Lower leg skin (tissue), 4 donors: ENCODE measurements at places on chromosomes 6 and 20. TPM values are rescaled to one million over a fixed set of nuclear protein-coding genes. Genes with fewer than 3 reads are reported as not detected.

Gene SOBP
- 1.4 TPM for total RNA-seq

GRCh38 chr6:142926494-142927270 lies 18.3 kb downstream of the HIVEP2 start:
- DNase-seq, result peak; percentile 72

DNA sequence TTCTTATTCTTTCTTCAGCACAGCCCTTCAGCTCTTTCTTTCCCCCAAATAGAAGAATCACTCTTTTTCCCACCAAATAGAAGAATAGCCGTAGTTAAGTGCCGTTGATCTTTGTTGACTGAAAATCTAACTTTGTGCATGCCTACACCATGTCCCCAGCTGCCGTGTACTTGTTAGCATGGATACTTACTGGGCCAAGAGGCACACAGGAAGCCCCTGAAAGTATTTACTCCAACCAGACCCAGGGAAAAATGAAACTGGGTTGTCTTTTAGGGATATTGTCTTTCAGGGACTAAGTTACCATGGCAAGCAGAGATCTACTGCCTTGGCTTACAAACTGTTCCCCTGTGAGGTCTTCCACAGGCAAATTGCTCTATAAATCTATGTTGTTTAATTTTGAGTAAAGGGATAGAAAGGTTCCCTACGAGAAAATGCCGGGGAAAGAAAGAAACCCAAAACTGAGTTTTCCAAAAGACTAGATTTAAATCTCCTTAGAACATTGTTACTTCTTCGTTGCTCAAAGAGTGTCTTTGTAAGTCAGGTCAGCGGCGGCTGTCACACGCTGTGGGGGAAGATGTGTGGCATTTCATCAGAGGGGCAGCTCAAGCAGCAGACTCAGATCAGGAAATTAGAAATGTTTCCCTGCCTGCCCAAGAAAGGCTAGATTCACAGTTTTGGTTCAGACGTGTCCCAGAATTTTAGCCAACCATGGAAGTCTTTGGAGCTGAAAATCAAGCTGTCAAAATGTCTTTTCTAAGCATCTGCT lies 188.2 kb upstream of the PRND start:
- no peak for DNase-seq

DNA sequence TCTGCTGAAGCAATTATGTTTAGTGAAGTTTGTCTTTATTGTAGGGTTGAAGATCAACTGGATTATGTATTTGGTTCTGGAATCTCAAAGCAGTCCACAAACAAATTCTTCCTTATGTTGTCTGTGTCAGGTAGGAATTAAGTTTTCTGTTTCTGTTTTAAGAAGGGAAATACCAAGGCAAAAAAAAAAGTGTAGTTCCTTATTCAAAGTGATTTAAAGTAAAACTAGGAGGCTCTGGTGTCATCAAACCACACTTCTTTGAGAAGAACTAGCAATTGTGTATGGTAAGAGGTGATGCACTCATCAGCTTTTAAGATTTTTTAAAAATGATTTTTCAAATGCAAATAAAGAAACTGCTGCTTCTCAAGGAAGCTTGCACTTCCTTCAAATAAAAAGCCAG lies 1.9 kb downstream of the FAM135A start:
- DNase-seq, result no peak

DNA sequence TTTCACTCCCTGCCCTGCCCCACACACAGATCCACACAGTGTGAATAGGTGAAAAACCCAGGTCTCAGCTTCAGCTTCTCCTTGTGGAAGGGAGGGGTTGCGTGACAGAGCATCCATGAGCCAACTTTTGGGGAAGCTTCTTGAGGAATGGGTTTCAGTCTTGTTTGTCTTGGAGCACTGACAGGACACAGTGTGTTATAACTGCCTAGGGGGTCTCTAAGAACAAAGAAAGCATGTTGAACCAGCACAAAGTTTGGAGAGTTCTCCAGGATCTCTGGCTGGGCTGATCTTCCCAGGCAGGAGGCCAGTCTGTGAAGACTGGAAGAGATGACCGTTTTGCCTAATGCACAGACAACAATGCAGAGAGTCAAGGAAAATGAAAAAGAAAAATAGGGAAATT lies 164.5 kb downstream of the COL12A1 start:
- DNase-seq, result no peak

Gene ACOT13
- total RNA-seq, result 8.5 TPM

GRCh38 chr6:42661540-42662153 lies 60.8 kb downstream of the PRPH2 start:
- peak; percentile 95 for DNase-seq

Gene TLDC2
- total RNA-seq, result 0.58 TPM

- DNase-seq, result no peak
Measured at GRCh38 chr6:27847706-27848105, 64.5 kb downstream of the OR2B2 start.

Gene MYLIP
- 35.1 TPM for total RNA-seq

- peak; percentile 42 for DNase-seq
Measured at GRCh38 chr6:118894425-118895260, 691 bp downstream of the ASF1A start.

DNA sequence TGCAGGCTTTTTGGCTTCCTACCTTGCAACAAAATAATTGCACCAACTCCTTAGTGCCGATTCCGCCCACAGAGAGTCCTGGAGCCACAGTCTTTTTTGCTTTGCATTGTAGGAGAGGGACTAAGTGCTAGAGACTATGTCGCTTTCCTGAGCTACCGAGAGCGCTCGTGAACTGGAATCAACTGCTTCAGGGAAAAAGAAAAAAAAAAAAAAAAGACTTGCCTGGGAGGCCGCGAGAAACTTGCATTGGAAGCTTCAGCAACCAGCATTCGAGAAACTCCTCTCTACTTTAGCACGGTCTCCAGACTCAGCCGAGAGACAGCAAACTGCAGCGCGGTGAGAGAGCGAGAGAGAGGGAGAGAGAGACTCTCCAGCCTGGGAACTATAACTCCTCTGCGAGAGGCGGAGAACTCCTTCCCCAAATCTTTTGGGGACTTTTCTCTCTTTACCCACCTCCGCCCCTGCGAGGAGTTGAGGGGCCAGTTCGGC lies 420 bp downstream of the SOX4 start:
- DNase-seq, result no peak

Gene GRM1
- not detected for total RNA-seq

- DNase-seq, result no peak
Measured at GRCh38 chr20:18511571-18511970, 3.8 kb downstream of the SEC23B start.

DNA sequence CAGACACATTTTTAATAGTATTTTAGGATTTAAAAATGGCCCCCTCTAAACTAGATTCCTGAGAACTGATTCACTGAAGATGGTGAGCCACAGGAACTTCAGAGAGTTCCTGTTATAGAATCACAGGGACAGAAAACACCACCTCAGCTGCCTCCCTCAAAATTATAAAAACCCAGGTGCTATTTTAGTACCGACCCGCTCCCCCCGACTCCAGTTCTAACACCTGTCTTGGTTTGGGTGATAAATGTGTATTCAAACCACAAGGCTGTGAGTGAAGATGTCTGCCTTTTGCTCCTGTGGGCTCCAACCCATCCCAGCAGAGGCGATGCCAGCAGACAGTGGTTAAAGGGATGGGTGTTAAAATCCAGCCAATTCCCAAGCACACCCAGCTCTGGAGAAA lies 127.4 kb upstream of the LY86 start:
- no peak for DNase-seq

- DNase-seq, result no peak
Measured at GRCh38 chr6:11976489-11976888, 35.6 kb upstream of the HIVEP1 start.

Gene TMEM170B
- total RNA-seq, result 0.34 TPM

- DNase-seq, result no peak
Measured at GRCh38 chr6:6712449-6713403, 124.2 kb downstream of the LY86 start.

DNA sequence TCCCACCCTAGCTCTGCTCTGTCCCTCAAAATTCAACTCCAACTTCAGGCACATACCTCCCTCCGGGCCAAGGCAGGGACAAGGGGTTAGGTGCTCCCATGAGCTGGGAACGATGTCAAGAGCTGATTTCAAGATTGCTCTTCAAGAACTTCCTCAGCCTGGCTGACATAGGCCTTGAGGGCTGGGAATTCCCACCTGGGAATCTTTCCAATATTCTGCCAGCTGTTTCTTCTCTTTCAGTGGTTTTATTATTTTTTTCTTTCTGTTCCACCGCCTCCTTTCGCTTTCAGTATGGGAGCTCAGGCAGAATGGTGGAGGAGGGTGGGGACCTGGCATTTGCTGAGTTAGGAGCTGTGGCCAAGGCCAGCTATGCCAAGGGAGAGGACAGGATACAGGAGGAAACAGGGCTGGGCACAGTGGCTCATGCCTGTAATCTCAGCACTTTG lies 33.7 kb downstream of the SRSF3 start:
- DNase-seq, result peak; percentile 62

DNA sequence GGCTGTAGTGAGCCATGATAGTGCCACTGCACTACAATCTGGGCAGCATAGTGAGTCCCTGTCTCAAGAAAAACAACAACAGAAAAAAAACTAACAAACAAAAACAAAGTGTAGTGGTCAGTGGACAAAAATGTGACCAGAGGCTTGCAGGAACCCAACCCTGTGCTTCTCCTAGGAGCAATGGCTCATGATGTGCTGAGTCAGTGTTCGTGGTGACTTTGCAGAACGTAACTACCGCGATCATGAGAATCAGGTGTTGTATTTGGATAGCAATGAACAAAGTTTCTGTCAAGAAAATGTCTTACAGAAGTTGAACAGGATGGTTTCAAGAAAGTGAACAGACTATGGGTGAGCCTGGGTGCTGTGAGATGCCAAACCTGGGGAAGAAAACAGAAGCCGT lies 18.5 kb upstream of the FOXC1 start:
- no peak for DNase-seq

Gene SLC22A7
- not detected for total RNA-seq

- no peak for DNase-seq
Measured at GRCh38 chr6:12385316-12385715, 95.2 kb downstream of the EDN1 start.

DNA sequence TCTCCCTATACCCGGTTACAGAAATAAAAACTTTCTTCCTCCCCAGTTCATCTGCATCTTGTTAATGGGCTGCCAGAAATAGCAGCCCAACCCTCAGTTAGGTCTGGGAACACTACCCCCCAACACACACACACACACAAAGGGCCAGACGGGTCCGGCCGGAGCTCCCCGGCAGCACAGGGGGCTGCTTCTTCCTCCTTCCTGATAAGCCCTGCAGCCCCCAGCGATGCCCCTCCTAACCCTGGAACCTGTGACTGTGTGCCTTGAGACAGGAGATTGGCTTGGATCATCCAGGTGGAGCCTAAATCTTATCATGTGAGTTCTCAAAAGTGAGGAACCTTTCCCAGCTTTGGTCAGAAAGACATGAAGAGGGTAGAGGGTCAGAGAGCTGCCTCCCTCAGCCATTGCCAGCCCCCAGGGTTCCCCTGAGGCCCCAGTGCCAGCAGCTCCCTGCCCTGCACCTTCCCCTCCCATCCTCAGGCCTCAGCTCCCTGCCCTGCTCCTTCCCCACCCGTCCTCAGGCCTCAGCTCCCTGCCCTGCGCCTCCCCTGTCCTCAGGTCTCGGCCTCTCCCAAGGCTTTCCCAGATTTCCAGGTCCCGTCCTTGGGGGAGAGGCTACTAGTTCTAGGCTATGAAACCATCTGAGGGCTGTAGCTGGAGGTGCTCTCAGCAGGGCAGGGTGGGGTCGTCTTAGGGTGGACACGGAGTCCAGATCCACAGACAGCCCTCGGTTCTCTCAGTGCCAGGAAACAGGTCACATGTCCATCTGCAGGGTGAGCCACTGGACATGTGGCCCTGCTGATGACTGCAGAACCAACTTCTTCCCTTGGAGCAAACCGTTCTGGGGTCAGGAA lies 34.5 kb upstream of the CST7 start:
- peak; percentile 9 for DNase-seq

DNA sequence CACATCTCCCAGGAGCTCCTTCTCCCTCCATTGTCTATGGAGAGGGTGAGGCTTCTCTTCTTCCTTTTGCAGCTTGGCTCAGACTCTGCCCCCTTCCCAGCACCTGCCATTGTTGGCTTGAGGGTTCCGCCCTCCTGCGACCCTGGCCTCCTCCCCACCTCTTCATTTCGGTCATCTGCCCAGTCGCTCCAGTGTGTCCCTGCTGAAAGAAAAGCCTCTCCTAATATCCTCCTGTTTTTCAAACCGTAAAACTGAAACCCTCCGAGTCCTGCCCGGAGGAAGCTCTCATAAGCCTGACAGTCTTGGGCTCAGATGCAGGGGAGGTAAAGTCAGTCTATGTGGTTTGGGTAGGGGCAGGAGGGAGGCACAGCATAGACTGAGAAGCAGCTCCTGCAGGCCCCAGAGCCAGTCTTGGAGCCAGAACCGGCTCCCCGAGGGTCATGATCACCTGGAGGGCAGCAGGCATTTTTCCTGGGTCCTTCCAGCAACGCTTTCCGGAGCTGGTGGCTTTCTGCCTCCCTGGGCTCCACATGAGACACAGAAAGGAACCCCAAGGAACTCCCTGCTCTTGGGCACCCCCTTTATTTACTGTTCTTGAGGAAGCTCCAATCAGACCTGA lies 235.1 kb downstream of the SMOC2 start:
- DNase-seq, result no peak

DNA sequence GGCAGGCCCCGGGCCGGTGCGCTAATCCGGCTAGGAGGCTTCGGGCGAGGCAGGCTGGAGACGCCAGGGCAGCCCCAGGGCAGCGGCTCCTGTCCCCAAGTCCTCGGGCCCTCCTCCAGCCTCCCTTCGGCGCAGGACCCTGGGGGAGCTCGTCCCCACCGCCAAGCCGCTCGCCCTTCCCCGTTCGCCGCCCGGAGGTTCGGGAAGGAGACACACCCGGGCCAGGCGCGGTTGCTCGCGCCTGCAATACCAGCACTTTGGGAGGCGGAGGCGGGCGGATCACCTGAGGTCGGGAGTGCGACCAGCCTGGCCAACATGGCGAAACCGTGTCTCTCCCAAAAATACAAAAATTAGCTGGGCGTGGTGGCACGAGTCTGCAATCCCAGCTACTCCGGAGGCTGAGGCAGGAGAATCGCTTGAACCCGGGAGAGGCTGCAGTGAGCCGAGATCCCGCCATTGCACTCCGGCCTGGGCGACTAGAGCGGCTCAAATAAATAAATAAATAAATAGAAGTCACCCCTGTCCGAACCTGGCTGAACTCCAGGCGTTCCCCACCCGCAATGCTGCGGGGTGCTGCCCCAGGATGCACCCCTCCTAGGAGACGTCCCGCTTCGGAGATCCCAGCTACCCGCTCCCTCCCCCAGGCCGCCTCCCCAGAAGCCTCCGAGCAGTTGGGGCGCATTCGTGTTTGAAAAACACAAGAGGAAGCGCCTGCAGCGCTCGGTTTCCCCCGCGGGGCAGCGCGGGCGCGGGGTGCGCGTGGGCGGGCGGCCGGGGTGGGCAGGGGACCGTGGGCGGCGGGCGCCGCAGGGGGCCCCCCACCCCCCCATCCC lies 27.5 kb downstream of the SERPINB9 start:
- no peak for DNase-seq

- no peak for DNase-seq
Measured at GRCh38 chr6:91694016-91694654, 1107.3 kb upstream of the MAP3K7 start.

GRCh38 chr6:28105245-28105639 lies 19.2 kb upstream of the ZSCAN16 start:
- no peak for DNase-seq
